ENCODE measurements at places on chromosomes 1 and 21.

DNA sequence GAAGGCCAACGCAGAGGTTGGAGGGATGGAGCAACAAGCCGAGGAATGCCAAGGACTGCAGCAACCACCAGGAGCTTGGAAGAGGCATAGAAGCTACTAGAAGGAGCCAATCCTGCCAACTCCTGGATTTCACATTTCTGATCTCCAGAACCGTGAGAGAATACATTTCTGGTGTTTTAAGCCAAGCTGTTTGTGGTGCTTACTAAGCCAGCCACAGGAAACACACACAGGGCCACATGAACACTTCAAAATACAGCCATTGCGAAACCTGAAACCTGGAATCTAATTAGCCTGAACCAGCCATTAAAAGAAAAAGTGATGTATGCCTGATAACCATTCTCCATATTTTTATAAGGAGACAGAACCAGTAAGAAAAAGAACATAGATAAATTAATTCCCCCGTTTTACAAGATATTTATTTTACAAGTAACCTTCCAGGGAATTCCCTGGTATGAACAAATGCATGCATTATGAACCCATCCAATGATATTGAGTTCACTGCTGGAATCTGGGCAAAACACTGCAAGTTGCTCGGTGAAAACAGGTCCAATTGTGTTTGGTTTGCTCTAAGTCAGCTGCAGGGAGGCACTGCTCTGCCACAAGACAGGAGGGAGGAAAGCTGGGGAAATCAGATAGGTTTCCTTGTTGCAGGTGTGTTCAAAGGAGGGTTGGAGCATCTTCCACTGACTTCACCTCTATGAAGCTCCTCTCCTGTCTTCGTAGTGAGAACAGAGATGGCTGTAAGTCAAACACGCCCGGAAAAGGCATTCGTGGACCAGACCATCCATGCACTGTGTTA, 70.2 kb downstream of the ETS2 start:
- DNase-seq: peak; percentile 6

DNA sequence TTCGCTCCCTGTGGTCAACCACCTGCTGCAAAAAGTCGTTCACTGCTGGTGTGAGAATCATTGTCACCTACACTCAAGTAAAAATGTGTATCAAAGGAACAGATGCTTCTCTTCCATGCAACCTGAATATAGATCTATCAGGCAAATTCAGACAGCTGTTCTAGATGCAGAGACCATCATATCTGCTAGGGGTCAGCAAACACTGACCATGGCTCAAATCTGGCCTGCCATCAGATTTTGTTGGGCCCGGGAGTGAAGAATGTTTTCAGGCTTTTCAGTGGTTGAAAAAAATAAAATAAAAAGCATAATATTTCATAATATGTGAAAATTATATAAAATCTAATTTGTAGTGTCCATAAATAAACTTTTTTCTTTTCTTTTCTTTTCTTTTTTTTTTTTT, 199.6 kb downstream of the RGS7 start:
- peak; percentile 48 for DNase-seq

- no peak for DNase-seq
Measured at GRCh38 chr1:236619398-236619797, 15.1 kb upstream of the HEATR1 start.

GRCh38 chr1:171881442-171881841, 40.1 kb downstream of the DNM3 start:
- DNase-seq: no peak

GRCh38 chr1:82485591-82486369, 685.0 kb downstream of the ADGRL2 start:
- DNase-seq: peak; percentile 29

GRCh38 chr1:168842916-168843315, 113.9 kb upstream of the DPT start:
- DNase-seq: peak; percentile 62

DNA sequence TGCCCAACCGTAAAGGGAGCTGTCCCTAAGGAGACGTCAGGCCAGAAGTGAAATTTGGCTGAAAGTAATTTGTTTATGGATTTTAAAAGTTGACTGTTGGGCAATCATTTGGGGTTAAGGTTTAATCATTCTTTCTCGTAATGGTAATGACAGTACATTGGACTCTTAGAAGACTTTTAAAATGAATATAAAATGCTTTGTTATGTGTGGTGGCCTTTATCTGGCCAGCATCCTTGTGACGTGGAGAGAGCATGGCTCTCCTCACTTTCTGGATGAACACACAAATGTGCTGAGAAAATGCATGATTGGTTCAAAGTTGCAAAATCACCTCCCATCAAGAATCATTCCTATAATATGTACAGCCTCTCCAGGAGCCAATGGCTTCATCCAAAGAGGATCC, 160.2 kb downstream of the DHRS3 start:
- DNase-seq: no peak

DNA sequence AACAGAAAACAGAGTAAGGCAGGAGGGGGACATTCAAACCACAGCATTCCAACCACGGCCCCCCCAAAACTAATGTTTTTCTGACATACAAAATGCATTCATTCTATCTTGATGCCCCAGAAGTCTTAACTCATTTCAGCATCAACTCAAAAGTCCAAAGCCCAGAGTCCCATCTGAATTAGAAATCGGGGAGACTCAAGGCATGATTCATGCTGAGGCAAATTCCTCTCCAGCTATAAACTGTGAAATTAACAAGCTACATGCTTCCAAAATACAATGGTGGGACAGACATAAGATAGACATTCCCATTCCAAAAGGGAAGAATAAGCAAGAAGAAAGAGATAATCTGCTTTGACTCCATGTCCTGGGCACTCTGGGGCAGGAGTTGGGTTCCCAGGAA, 73.9 kb downstream of the KCNJ15 start:
- no peak for DNase-seq

- DNase-seq: peak; percentile 73
Measured at GRCh38 chr1:107572674-107573211, 392.2 kb downstream of the VAV3 start.

- peak; percentile 90 for DNase-seq
Measured at GRCh38 chr1:156291226-156292061, 4.0 kb downstream of the GLMP start.

GRCh38 chr21:24372506-24372905, 1234.8 kb downstream of the MRPL39 start:
- no peak for DNase-seq

- DNase-seq: peak; percentile 48
Measured at GRCh38 chr1:167128261-167129227, 34.7 kb downstream of the STYXL2 start.

- no peak for DNase-seq
Measured at GRCh38 chr1:38127428-38127827, 80.8 kb upstream of the POU3F1 start.

- no peak for DNase-seq
Measured at GRCh38 chr1:27682351-27682944, 10.5 kb upstream of the IFI6 start.
